ENCODE measurements at places on chromosomes 1 and 21.

- no peak for DNase-seq
Measured at GRCh38 chr1:30108186-30108585, 615.2 kb downstream of the MATN1 start.

GRCh38 chr1:23449306-23449705 is 24.8 kb upstream of the TCEA3 start:
- DNase-seq: no peak

- no peak for DNase-seq
Measured at GRCh38 chr1:154403261-154403943, 1.7 kb upstream of the IL6R start.

DNA sequence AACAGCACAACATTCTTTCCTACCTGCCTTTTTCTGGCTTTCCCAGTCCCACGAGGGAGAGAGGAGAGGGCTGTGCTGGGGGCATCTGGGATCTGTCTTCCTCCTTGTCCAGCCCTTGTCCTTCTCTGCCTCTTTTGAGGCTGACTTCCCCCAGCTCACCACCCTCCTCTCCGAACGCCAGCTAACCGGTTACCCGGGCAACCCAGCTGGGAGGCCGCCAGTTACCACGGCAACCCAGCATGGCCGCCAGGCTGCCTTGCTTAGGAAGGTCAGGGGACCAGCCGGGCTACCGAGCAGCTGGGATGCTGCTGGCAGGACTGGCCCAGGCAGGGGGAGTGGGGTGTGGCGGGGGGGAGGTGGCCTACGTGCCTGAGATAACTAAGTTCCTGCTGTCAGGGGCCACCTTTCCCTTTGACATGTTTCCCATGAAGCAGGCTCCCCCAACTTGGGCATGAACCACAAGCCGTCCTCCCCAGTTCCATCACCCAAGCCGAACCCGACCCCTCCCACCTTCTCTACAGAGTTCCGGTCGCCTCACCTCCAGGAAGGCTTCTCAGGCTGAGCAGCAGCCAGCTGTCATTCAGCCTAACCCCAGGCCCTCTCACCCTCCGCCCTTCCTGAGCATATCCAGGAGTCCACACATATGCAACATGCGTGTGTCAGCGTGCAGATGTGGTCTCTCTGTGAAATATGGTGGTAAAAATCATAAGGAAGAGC is 8.7 kb downstream of the PLEKHA6 start:
- no peak for DNase-seq

DNA sequence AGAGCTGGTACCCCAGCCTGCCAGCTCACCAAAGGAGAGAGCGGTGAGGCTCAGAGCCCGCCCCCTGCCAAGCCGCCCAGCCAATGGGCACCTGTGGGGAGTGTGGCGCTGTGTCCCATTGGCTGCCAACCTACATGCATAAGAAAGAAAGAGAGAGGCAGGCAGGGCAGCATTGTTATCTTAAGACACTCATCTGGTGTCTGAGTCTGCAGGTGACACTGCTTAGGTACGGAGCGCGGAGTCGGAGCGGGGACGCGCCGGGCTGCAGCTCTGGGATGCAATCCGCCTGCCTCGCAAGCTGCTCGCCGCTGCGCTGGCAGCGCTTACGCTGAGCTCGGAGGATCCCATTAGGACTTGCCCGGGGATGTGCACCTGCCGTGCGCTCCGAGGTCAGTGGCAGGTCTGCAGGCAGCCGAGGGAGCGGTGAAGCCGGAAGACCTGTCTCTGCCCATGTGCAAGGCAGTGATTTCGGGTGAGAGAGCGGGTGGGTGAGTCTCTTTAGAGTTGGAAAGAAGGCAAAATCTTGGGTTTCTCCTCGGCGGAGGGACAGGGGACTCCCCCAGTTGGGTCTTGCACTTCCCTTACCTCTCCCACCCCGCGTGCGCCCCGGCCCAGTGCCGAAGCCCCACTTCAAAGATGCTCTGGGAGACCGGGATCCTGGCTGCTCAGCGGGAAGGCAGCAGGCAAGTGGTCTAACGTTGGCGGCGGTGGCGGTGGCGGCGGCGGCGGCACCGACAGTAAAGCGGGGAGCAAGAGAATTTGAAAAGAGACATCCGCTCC is at the start of gene BRINP2:
Gene BRINP2, plus strand, starts transcription at position 203 of the 780 bp plus-strand sequence. CDS start 58,919 bp downstream, outside the sequence.
- DNase-seq: no peak

- DNase-seq: no peak
Measured at GRCh38 chr1:20125100-20125499, 5.8 kb upstream of the PLA2G2D start.

- DNase-seq: no peak
Measured at GRCh38 chr1:24639094-24639493, 4.0 kb upstream of the SRRM1 start.

GRCh38 chr1:2855206-2856065 is 53.9 kb upstream of the TTC34 start:
- no peak for DNase-seq

- DNase-seq: no peak
Measured at GRCh38 chr1:211341999-211342398, 15.4 kb downstream of the TRAF5 start.

- DNase-seq: no peak
Measured at GRCh38 chr1:189669846-189670245, 807.8 kb downstream of the BRINP3 start.

DNA sequence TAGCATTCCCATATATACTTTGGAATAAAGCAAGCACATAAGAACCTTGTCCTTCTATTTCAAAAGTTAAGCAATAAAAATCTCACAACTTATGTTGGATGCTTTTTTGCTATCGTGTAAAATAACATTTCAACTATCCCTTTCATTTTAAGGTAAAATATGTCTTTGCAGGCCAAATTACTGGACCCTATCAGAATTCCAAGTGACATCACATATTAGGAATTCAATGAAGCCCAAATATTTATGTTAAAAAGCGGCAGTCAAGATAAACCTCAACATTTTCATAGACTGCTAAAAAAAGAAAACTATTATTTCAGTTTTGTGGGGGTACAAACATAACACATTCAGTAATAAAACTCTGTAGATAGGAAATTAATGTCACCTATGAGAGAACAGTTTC is 252.0 kb downstream of the KCTD3 start:
- no peak for DNase-seq

GRCh38 chr21:34790341-34790740 is 121.5 kb downstream of the CLIC6 start:
- DNase-seq: no peak

DNA sequence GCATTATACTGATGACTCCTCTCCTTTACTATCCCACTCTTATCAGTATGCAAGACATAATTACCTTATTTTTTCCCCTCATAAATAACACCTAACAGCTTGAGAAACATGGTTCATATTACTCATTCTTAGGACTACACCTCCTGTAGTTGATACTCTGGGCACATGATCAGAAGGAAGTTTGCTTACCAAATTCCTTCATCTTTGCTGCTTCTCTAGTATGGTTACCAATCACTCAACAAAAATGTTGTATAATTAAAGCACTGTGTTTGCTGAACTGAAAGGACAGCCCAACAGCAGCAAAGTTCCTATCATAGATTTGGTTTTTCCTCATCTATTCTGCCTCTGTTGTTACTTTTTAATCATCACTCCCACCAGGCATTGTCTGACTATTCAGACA is 586.3 kb downstream of the LRRIQ3 start:
- no peak for DNase-seq

DNA sequence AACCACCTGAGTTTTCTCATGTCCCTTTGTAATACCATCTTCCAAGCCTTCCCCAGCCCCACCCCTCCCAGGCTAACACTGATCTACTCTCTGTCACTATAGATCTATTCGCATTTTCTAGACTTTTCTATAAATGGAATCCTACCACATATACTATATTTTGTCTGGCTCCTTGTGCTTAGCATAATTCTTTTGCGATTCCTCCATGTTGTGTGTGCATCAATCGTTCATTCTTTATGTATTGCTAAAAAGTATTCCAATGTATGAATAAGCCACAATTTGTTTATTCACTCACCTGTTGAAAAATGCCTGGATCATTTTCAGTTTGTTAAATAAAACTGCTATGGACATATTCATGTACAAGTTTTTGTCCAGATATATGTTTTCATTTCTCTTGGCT is 66.7 kb upstream of the DPT start:
- no peak for DNase-seq

DNA sequence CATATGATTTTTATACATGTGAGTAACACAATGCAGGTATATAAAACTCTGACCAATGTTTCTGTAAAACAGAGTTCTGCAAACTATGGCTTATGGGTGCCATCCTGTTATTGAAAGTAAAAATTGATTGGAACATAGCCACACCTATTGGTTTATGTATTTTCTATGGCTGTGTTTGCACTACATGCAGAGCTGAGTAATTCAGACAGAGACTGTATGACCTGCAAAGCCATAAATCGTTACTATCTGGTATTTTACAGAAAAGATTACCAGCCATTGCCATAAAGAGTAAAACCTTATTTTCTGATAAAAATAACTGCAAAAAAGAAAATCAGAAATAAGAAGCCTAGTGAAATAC is 13.1 kb downstream of the GBP1 start:
- DNase-seq: no peak

- no peak for DNase-seq
Measured at GRCh38 chr1:111963985-111964738, 25.3 kb downstream of the KCND3 start.

DNA sequence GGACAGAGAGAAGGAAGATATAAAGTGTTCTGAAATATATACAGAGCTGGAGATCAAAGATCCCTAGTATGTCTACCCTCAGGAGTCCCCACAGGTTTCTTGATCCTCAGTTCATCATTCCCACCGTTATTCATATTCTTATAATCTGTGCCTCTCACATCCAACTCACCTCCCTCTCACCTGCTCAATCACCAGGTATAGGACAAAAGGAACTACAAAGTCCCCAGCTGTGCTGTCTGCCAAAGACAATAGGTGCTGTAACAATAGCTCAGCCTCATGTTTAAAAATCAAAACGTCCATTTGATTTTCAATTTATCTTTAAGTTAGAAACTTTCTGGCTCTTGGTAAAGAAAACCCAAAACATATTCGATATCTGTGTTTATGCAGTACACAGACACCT is 121.1 kb upstream of the PKN2 start:
- DNase-seq: no peak

DNA sequence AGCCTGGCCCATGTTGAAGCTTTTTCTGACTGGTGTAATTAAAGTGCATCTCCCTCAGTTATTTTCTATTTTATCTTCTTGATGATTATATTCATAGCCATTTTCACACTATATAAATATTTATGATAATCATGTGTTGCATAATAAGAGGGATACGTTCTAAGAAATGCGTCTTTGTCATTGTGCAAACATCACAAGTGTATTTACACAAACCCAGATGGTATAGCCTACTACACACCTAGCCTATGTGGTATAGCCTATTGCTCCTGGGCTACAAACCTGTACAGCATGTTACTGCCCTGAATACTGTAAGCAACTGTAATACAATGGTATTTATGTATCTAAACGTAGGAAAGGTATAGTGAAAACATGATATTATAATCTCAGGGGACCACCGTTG is 88.1 kb downstream of the BACH1 start:
- DNase-seq: no peak

Data from stimulated activated CD4-positive, alpha-beta T cell treated with anti-CD3 and anti-CD28 coated beads, TNF-alpha, amount 100 ng/mL, for 4 hours (primary cell).